T-cell (primary cell): ENCODE measurements at places on chromosomes 1 and 21. TPM values are rescaled to one million over a fixed set of nuclear protein-coding genes. Genes with fewer than 3 reads are reported as not detected.

The CLEC20A gene
- not detected for total RNA-seq

DNA sequence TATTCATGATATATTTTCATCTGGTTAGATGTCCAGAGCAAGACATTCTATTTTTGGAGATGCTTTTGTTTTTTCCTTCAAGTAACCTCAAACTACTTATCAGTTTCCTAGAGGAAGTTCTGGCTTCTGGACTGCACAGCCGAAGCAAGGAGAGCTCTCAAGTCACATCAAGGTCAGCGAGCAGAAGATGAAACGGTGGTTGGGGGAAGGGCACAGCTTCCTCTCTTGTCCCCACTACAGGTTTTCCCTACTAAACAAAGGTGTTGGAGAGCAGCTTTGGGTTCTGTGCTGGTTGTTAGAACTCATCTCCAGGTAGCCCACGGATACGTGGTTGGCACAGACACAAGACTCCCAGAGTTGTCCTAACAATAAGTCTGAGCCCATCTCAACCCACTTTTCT, 5.1 kb upstream of the PLEKHO1 start:
- DNase-seq, result no peak

The CASQ2 gene
- total RNA-seq, result not detected

The TGFB2 gene
- total RNA-seq, result not detected

The FCGR2B gene
- total RNA-seq, result 1.7 TPM

DNA sequence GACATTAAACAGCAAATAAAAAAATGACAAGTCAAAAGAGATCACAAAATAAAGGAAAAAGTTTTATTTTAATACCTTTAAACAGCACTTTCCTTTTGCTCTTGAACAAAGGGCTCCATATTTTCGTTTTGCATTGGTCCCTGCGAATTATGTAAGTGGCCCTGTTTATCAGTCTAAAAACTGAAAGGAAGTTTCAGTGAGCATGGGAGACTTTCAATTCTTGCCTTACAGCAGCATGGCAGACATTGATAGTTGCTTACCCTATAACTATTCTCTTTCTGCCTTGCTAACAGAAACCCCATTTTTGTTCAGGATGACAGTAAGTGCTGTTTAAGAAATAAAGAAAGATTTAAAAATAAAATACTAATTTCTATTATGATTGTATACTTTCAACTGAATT, 5.2 kb upstream of the SH3GLB1 start:
- DNase-seq, result no peak

The FMO4 gene
- total RNA-seq, result 2.8 TPM

DNA sequence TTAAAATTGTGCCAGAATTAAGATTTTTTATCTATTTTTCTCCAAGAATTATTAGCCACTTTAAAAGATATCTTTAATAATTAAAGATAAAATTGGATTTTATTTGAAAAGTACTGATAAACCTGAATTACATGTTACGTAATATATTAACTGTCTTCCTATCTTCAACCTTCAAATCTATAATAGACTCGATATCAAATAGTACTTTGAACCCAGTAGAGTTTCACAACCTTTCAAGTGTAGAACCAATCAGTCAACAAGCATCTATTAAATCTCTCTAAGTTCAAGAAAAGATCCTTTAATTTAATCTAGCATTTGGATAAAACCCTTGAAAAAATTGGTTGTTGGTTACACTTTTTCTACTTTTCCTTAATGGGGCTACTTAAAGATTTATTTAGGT, 271.4 kb downstream of the GPR52 start:
- no peak for DNase-seq

The INSRR gene
- not detected for total RNA-seq

DNA sequence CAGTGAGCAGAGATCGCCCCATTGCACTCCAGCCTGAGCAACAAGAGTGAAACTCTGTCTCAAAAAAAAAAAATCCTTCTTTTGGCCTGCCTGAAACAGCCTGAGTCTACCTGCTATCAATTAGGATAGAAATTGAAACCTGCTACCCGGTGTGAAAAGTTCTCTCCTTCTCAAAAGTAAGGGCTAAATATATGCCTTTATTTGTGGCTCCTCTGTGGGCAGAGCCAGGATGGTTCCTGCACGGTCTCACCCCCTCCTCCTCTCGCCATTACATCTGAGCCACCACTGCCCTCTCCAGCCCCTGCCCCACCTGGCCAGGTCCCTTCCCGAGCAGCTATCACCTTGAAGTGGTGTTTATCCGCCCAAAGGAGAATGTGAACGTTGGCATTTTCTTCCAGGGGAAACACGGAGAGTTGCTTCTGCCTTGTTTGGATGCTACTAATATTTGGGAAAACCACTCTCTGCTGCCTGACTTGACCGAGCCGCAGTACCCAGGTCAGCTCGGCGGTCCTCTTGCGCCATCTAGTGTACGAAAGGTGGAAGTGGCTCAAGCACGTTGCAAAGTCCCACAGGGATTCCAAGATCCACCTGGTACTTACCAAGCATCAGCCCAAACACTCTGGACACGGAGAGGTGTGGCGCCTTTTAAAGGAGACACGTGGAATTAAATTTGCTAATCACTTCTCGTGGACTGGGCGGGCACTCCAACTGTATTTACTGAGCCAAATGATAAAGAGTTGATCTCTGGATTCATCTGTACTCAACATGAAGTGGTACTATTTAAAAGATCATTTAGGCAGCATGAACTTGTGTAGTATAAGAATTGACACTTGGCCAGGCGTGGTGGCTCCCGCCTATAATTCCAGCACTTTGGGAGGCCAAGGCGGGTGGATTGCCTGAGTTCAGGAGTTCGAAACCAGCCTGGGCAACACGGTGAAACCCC, 31.9 kb downstream of the SETD4 start:
- DNase-seq, result peak; percentile 24

- no peak for DNase-seq
These were observed 117.2 kb upstream of the KCNJ15 start for GRCh38 chr21:38139380-38140168.

DNA sequence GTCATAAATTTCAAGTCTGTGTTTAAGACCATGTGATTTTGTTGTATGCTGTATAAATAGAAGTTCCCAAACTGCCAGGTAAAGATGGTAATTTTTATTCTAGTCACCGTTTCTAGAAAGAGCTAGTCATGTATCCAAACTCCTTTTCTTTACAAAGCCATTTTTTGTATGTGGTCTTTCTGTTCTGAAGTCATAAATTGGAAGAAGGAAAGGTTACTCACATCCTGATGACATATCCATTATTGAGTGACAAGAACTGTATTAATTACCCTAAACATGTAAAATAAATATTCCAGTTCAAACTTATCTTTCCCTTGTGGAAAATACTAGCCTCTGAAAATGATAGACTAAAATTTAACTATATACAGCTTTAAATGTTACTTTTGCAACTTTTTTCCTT, 104.7 kb downstream of the POFUT2 start:
- DNase-seq, result no peak

DNA sequence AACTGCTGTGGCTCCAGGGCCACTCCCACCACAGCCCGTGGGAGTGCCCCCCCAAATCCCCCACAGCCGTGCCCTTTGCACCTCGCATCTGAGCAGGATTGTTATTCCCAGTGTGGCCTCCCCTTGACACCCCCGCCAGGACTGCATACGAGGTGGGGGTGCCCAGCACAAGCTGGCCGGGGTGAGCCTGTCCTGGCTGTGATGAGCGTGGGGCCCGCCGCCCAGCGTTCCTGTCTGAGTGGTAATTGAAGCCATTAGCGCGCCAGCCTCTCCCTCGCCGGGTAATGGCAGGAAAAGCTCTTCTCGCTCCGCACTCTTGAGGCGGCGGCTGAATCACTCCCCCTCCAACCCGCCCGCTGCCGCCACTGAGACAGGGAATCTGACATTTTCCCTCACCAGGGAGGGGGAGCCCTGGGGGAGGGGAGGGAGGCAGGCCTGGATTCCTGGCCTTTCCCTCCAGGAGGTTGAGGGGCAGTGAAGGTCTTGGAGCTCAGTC, 27.7 kb downstream of the PTPRF start:
- DNase-seq, result no peak

DNA sequence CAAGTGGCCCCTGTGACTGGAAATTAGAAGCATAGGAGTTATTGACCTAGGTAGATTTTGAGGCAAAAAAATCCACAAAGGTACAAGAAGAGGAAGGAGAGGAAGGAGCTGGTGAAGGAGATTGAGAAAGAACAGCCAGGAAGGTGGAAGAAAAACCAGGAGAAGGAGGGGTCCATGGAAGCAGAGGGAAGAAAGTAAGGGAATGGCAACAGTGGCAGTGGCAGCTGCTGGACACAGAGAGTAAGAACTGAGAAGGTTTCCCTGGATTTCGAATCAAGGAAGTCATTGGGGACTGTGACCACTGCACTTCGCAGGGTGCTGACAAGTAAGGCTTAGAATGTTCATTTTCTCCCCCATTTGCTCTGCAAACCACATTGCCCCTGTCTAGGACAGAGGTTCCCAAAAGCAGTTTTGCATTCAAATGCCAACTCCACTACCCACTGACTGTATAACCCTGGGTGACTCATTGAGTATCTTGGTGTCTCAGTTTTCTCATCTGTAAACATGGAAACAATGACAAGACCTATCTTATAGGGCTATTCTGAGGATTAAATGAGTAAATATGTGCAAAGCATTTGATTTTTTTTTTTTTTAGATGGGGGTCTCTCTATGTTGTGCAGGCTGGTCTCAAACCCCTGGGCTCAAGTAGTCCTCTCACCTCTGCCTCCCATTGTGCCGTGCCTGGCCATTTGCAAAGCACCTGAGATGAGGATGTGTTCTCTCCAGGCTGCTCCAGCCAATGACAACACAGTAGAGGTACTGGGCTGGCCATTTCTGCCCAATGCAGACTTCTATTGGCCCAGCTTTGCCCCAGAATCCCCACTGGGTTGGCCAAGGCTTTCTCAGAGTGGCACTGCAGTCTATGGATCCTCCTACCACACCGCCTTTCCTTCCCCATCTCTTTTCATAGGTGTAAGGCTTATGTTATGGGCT, 9.3 kb upstream of the CAPN2 start:
- DNase-seq, result no peak

The UBASH3A gene
- total RNA-seq, result 98.8 TPM

The RNU1-4 gene
- total RNA-seq, result 3,994 TPM

- DNase-seq, result no peak
These were observed 2.0 kb downstream of the CR1 start for GRCh38 chr1:207497941-207498340.

The CD48 gene
- 393 TPM for total RNA-seq

DNA sequence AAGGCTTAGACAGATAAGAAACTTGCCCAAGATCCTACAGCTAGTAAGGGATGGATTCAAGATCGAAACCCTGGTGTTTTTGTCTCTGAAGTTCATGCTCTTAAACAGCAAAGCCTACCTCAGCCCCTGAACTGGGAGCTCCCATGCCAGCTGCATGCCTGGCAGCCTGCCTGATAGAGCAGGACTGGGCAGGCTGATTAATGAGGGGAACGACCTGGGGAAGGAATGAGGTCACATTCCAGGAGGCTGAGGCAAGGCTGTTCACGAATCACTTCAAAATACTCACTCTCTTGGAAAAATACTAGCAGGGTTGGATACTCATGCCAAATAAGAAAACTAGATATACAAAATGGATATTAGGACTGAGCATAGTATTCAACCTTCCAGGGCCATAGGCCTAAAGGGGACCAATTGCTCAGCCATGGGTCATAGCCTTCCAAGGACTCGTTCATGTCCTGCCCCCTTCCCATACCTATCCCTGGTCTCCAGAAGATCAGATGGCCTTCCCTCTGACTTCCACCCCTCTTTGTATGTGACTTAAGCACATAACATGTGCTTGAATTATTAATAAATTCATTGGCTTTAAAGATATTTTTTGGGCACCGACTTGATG, 15.6 kb upstream of the TACSTD2 start:
- no peak for DNase-seq

The INPP5B gene
- 27.9 TPM for total RNA-seq

The KPRP gene
- total RNA-seq, result not detected

DNA sequence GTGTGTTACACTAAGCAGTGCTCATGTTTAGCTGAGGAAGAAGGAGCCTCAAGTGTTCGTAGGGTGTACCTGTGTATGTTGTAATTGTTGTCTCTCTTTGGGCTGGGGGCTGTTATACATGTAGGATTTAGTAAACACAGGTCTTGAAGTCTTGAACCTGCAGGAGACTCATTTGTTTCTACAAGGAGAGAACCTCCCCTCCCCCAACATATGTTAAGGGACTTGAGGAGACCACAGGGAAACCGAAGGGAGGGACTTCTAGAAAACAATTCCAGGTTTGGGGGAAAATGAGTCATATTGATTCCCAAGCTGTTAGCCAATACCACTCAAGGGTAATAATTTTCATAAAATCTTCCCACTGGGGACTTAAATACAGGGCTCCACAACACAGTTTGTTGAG, 25.0 kb upstream of the AGBL4 start:
- DNase-seq, result no peak
